ENCODE measurements at places on chromosomes 5 and 9.

- no peak for DNase-seq
Measured at GRCh38 chr5:6572086-6572824, 60.6 kb downstream of the NSUN2 start.

GRCh38 chr5:170662966-170663365 is 120.6 kb upstream of the GABRP start:
- DNase-seq: no peak

DNA sequence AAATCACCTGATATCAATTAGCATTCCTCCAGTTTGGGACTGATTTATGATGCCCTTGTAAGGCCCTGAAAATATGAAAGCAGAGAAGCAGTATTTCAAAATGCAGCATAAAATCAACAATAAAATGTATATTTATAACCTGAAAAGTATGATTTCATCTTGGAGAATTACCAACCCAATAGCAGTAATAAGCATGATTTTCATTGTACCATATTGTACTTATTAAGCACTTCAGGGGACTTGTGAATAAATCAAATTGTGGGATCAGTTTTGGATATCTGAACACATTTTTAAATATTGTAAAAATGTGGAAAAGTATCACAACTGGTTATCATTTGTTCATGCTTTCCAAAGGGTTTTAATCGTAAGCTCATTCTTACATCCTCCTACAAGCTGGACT is 250.8 kb downstream of the DMRT2 start:
- no peak for DNase-seq

DNA sequence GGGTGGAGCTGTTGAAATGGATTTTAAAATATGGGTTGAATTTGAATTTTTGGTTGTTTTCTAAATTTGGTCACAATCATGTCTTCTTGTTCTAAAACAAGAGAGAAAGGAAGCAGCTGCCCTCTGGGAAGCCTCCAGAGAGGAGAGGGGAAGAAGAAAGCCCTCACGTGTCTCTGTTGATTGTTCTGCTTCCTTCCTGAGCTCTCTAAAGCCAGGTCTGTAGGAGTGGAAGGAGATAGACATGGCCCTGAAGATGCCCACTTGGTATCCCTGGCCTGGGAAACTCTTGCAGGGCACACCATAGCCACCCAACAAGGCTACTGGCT is 59.6 kb downstream of the GALNT12 start:
- DNase-seq: no peak

DNA sequence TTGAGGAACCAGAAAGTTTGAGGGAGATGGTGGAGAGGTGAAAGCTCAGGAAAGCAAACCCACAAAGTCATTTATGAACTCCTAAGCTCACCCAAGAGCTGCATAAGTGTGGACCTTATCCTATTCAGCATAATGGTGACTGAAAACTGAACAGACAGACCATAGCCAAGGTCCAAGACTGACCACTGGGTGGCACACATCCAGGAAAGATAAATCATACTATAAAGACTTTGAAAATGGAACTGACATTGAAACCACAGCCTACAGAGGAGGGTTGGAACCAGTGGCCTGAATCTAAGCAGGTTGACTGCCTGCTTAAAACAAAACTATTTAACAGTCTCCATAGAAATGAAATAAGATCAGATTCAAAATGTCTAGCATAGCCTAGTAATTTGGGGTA is 121.0 kb upstream of the RGS7BP start:
- no peak for DNase-seq

GRCh38 chr9:87336407-87336806 is 161.3 kb upstream of the DAPK1 start:
- DNase-seq: no peak

DNA sequence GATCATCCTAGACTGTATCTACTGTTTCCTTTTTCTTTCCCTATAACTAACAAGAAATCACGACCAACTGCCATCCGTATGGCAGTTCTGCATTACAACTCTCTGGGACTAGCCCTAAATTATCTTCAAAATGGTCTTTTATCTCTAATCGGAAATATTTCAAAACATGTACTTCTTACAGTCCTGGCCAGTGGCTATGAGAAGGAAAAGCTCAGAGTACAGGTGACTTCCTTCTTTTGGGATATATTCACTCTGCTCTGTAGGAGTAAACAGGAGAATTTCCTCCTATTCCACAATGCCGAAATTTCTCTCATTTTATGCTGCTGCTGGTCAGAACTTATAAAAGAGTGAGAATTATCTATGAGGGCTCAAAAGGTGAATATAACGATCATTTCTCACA is 1.8 kb upstream of the SEPTIN8 start:
- DNase-seq: no peak

DNA sequence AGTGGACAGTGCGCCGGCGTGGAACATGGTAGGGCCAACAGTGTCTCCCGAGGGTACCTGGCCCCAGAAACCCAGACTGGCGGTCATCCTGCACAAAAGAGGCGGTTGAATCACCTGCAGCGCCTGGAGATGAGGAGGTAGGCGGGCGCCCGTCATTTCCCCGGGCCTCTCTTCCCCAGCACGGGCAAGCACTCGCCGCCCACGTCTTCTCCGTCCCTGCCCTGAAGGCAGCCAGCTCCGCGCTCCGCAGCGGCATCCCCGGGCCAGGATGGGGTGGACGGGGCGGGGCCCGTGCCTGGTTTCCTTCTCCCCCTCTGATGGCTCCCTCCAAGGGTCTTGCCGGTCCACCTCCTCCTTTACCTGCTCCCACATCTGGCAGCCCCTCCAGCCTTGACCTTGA is 27.1 kb upstream of the N4BP3 start:
- no peak for DNase-seq

DNA sequence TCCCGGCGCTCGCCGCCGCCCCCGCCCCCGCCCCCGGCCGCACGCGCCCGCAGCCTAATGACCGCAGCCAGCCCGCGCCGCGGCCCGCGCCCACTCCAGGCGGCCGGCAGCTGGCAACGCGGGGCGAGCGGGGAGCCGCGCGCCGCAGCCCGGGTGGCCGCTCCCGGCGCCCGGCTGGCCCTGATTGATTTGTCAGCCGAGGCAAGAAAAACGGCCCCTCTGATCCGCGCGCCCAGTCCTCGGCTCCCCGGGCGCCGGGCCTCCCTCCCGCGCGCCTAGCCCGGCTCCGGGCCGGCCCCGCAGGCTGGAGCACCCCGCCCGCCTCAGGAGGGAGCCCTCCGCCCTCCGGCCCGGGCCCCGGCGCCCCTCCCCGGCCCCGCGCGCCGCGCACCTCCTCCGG is 11.9 kb upstream of the LHX2 start:
- no peak for DNase-seq

DNA sequence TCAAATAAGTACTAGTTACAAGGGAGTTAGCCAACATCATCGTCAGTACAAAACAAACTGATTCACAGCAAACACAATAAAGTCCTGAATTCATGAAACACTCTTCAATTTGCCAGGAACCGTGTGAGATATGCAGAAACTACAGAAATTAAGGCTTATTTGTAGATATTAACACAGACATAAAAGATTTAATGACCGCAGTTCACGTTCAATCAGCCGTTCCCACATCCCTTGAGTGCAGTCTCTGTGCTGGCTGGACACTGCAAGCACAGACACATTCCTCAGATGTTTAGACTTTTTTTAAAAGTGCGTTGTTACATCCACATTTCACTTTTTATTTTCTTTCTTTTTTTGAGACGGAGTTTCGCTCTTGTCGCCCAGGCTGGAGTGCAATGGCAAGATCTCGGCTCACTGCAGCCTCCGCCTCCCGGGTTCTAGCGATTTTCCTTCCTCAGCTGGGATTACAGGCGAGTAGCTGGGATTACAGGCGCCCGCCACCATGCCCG is 566 bp upstream of the CEP78 start:
- no peak for DNase-seq

Data from cerebellar nuclear complex (tissue), 1 donor.